Hindlimb muscle (tissue), 1 donor: ENCODE measurements at places on chromosomes 16 and 17.

GRCh38 chr17:57357830-57358430 is 101.6 kb downstream of the MSI2 start:
- no peak for DNase-seq

DNA sequence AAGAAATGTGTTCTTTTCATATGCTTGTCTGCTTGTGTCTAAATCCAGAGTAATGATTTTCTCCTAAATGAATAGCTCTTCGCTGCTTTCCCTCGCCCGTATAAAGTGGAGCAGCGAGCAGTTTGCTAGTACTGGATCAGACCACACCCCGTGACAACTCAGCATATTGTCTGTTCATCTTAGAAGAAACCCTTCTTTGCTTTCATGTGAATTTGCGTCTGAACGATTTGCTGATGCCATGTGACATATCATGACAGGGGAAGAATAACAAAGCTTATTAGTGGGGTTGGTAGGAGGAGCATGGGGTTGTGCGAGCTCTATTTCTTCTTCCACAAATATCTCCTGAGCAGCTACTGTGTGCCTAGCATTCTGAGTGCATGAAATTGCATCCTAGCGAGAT is 44.1 kb upstream of the CACNG4 start:
- no peak for DNase-seq

DNA sequence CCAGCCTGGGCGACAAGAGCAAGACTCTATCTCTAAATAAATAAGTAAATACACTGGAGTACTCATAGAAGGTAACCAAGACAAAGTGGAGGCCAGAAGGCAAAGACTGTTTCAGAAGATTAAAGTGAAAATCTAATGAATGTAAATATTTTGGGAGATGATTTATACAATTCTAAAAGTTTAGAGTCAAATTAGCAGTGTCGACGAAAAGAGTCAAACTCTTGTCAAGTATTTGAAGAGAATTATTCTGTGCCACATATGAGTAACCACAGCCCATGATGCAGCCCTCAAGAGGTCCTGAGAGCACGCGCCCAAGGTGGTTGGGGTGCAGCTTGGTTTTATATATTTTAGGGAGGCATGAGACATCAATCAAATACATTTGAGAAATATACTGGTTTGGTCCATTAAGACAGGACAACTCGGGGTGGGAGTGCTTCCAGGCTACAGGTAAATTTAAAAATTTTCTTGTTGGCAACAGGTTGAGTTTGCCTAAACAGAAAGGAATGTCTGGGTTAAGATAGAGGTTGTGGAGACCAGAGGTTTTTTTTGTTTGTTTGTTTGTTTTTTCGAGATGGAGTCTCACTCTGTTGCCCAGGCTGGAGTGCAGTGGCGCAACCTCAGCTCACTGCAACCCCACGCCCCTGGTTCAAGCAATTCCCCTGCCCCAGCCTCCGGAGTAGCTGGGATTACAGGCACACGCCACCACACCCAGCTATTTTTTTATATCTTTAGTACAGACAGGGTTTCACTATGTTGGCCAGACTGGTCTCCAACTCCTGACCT is 3.5 kb downstream of the CFDP1 start:
- no peak for DNase-seq

- no peak for DNase-seq
Observed at GRCh38 chr17:35653619-35654361, 66.7 kb downstream of the AP2B1 start.

- no peak for DNase-seq
Observed at GRCh38 chr17:36777118-36777517, 160.2 kb upstream of the LHX1 start.

- DNase-seq, result peak; percentile 85
Observed at GRCh38 chr17:61399131-61400065, at the start of gene TBX2. Gene TBX2 (plus strand): TSS chr17:61399843. CDS start chr17:61400177, 334 bp downstream.

GRCh38 chr17:32936186-32936893 is 8.4 kb downstream of the TMEM98 start:
- no peak for DNase-seq

DNA sequence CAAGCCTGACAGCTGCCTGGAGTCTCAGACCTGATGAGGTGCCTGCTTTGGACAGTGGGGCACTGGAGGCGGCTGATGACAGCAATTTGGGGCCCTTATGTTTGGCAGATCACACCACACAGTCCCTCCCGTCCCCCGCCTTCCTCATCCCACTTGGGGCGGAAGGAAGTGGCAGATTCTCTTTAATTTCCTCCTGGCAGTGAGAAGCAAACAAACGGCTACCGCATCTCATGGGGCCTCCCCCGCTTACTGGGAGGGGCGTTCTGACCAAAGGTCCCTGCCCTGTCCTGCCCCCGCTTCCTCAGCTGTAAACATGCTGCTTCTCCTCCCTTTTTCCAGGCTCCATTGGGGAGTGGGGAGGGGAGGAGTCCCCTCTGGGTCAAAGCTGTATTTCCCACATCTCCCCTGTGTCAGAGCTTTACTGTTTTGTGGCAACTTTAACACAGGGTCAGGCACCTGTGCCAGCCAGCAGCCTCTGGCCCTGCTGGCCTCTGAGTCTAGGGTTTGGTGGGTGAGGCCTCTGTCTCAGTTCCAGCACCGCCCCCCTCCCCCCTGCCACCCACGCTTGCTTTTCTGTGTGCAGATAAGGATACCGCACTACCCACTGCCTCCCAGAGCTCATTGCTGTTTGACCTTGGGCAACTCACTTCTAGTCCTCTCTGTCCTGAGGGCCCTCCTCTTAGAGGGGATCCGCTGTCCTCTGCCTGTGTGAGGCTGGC is 5.4 kb upstream of the NFATC3 start:
- DNase-seq, result peak; percentile 58

DNA sequence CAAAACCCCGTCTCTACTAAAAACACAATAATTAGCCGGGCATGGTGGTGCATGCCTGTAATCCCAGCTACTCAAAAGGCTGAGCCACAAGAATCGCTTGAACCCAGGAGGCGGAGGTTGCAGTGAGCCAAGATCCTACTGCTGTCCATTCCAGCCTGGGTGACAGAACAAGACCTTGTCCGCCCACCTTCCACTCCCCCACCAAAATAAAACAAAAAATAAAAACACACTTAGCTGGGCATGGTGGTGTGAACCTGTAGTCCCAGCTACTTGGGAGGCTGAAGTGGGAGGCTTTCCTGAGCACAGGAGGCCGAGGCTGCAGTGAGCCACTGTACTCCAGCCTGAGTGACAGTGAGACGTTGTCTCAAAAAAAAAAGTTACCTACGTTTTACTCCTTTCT is 3.2 kb downstream of the PPM1E start:
- DNase-seq, result no peak

DNA sequence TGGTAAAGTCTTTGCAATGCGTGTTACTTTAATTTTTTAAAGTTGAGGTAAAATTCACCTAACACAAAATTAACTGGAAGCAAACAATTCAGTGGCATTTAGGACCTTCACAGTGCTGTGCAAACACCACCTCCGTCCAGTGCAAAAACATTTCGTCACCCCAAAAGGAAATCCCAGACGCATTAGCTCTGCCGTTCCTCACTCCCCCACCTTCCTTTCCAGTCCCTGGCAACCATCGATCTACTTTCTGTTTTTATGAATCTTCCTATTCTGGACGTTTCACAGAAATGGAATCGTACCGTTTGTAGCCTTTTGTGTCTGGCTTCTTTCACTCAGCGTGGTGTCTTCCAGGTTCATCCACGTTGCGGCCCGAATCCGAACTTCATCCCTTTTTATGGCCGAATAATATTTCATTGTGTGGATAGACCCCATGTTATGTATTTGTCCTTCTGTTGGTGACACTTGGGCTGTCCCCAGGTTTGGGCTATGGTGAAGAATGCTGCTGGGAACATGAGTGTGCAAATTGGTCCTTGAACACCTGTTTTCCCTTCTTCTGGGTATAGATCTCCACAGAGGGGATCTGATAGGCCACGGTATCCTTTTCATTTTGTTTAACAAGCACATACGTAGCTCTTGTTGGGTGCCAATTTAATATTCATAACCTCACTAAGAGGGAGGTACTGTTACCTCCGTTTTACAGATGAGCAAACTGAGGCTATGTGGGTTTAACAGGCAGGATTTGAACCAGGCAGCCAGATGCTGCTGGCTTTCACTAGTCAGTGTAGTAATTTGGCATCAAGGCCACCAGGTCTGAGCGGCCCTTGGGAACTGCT is 232.0 kb upstream of the GSE1 start:
- no peak for DNase-seq

DNA sequence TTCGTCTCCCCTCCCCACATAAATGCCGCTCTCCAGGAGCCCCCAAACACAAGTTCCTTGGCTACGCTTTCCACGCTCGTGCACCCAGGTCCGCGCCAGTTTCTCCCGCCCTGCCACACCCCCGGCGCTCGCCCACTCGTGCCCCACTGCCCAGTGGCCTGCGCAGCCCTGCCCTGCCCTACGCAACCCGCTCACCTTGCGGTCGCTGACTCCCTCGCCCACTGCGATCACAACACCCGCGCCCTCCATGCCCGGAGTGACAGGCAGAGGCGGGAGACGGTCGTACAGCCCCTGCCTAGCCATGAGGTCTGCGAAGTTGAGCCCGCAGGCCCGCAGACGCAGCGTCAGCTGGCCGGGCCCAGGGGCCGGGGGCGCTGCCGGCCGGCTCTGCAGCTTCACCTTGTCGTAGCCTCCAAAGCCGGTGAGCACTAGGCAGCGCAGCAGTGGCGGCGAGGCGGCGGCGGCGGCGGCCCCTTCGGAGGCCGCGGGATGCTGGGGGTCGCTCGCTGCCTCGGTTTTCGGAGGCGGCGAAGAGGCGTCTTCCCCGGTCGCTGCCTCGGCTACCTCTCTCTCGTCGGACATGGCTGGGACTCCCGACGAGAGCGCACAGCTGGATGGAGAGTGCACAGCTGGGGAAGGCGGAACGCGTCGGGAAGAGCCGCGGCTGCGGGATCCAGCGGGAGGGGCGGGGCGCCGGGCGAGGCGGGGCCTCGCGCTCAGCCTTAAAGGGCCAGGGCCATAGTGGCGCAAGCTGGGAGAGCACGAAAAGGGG is at the start of gene VAT1:
Gene VAT1, minus strand, starts transcription at position 645 of the 772 bp plus-strand sequence. Its CDS starts 63 bp downstream, at position 582.
- peak; percentile 91 for DNase-seq

DNA sequence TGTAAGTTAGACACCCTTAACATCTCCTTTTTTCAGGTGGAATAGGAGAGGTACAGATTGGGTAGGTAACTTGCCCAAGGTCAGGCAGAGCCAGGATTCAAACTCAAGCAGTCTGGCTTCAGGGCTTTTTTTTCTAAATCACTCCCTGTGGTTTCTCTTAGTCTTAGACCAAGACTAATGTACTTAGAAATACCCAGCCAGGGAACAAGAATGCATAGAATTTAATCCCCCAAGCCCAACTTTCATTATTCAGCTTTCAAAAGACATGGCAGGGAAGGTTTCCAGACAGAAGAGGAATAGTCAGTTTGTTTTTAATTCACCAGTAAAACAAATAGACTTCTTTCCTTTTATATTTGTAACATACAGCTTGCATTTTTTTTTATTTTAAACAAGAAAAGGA is 305.2 kb upstream of the RBFOX1 start:
- no peak for DNase-seq

DNA sequence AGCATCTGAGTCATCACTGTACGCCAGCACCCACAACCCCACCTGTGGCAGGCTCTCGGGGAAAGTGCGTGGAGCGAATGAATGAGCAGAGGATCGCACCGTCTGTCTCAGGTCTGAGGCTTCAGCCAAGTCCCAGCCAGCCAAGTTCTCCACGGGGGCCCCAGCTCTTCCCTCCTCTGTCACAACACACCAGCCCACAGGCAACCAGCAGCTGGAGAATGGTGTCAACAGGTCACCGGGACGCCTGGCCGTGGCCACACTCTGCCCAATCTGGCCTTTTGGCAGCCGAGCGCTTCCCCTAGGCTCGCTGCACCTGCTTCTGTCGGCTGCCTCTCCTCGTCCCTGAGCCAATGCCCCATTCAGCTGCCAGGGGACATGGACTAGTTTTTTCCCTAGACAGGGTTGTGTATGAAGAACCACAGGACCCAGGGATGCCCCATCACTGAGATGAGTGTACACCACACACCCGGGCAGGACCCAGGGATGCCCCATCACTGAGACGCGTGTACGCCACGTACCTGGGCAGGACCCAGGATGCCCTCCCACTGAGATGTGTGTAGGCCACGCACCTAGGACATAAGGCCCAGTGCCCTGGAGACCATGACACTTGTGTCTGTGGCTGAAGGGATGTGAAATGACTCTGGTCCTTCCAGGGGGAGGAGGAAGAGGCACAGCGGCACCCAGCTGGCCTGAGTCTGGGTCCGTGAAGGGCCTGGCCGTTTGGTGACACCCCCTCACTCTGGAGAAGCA is 52.8 kb downstream of the ABR start:
- DNase-seq, result no peak

DNA sequence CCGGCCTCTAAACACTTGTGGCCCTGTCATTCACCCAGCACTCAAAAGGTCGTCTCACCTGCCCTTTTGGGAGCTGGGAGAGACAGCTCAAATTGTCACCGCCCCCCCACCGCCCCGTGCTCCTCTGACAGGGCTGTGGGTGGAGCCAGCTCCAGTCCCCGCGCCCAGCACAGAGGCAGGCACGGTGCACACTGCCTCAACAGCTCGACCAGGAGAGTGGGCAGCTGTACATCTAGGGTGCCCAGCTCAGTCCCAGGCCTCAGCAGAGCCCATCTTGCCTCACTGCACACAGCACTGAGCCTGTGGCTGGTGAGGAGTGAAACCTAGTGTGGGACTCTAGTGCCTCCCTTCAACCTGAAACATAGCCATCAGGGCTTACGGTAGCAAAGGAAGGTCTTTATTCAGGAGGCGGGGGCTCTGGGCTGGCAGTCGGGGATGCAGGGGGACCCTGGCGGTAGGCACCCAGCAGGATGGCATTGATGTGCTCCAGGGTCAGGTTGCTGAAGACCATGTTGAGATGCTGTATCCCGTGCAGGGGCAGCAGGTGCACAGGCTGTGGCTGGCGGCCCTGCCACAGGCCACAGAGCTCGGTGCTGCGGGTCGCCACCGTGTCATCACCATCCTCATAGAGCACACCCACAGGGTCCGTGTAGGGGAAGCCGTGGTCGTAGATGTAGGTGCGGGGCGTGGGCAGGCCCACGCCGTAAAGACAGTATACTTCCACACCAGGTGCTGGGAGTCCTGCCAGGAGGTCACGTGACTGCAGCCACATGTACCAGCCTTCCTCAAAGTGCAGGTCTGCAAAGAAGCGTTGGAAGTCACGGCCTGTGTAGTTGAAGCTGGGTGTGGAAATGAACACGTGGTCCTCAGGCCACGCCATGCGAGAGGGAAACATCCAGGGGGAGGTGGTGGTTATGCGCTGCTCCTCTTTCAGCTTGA is 3.1 kb upstream of the PSMB10 start:
- DNase-seq, result no peak

- peak; percentile 19 for DNase-seq
Observed at GRCh38 chr16:86101897-86102157, 202.9 kb downstream of the IRF8 start.

- no peak for DNase-seq
Observed at GRCh38 chr16:20681821-20682760, 15.4 kb downstream of the ACSM1 start.

DNA sequence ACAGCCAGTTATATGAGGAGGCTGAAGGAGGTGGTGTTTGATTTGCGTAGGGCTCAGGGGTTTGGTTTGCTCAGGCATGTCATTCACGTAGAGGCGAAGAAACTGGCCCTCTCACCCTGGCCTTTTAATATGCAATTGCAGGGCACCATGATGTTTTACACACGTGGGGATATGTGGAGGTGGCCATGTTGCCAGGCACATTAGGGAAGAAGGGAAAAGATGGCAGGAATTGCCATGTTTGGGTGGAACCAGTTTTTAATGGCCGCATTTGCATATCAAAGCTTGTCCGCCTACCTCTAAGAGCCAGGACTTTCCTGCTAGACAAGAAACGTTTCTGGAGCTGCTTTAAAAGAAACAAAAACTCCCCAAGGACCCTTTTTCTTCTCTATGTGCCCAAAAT is 1483.7 kb upstream of the GOT2 start:
- no peak for DNase-seq

- DNase-seq, result peak; percentile 50
Observed at GRCh38 chr16:1963806-1964505, 670 bp downstream of the RPS2 start.
